ENCODE measurements at places on chromosomes 3 and 15. TPM values are rescaled to one million over a fixed set of nuclear protein-coding genes. Genes with fewer than 3 reads are reported as not detected.

COL6A5 gene
- not detected for total RNA-seq

STARD5 gene
- 1.5 TPM for total RNA-seq

PRSS50 gene
- not detected for total RNA-seq

A4GNT gene
- total RNA-seq = not detected

IGDCC3 gene
- total RNA-seq = 0.20 TPM

ZKSCAN7 gene
- not detected for total RNA-seq

PPP1R14D gene
- 0.28 TPM for total RNA-seq

AMOTL2 gene
- 36.3 TPM for total RNA-seq

Measured in A549 treated with RU486 at 1 μM for 4 hours (cell line).